ENCODE measurements at places on chromosomes 1 and 21.

- no peak for DNase-seq
Observed at GRCh38 chr1:41792485-41792770, 126.3 kb downstream of the HIVEP3 start.

- no peak for DNase-seq
Observed at GRCh38 chr1:167052389-167052788, 37.8 kb downstream of the GPA33 start.

GRCh38 chr1:115426231-115426771 is 88.3 kb upstream of the NGF start:
- DNase-seq: peak; percentile 16

- DNase-seq: no peak
Observed at GRCh38 chr1:109444346-109444745, 18.1 kb upstream of the PSMA5 start.

DNA sequence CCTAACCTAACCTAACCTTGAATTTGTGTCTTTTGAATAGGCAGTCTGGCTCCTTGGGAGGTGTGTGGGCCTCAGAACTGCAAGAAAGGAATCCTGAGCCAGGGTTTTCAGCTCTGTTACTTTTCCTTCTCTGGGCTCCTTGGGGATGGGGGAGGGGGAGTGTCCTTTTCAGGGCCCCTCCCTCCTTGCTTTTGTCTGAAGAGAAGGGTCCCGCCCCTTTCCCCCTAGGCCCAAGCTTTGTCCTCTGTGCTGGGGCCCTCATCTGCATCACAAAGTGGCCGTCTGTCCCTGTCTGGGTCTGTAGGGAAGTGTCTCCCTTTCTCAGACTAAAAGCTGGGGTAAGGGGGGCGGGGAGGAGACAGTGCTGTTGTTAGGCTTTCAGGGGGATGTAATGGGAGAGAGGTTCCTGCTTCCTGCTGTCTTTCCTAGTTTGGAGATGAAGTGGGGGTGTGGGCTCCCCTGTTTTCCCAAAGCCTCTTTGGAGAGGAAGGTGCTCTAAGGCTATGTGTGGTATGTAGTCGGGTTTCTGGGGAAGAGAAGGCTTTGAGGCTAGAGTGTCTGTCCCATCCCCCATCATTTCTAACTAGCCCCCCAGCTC is 3.1 kb downstream of the AGO1 start:
- no peak for DNase-seq

- no peak for DNase-seq
Observed at GRCh38 chr1:201450721-201451291, 18.2 kb downstream of the PHLDA3 start.

DNA sequence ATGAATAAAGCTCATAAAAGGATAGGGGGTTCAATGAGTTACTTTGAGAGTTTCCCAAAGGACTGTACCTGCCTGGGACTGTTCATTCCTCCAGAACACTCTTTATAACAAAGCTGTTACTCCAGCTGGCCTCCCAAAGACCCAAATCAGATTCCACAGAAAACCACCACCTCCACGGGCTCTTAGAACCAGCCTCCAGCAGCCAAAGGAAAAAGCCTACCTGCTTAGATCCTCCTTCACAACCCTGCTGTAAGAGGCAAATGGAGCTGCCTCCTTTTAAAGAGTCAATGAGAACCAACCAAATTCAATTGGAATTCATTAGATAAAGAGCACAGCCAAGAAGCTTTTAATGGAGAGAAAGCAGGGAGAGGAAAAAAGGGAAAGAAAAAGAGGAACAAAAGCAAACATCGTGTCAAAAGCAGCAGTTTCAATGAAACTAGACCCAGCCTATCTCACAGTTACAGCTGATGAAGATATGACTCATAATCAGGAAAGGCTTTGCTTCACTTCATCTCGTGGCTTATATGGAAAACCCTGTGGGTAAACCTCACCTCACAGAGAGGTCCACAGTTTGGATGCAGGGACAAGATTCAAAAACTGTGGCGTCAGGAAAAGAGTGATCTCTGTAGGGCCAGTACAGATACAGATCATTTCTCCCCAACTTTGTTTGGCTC is 27.8 kb upstream of the FMO4 start:
- no peak for DNase-seq

DNA sequence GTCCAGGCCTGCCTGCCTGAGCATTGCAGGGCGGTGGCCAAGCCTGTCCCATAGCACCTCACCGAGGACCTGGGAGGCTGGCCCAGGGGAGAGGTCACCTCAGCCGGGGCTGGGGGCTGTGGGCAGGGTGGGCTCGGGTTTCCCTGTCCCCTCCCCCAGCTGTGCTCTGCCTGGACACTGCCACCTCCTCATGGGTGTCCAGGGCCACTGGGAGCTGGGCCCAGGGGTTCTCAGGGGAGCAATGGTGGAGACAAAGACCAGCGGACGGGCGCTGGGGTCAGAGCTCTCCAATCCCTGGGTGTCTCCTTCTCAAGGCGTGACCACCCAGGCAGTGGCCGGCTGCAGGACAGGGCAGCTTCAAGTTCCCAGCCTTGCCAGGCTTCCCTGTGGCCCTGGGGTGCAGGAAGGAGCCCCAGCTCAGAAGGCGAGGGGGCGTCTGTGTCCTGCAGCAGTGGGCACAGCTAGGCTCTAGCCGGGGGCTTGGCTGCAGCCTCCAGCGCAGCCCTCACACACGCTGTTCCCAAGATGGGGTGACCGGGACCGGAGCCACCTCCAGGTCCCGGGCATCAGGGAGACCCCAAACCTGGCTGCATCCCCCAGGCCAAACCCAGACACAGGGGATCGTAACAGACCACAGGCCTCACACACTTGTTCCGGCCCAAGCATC is 29.0 kb downstream of the TP73 start:
- DNase-seq: no peak

DNA sequence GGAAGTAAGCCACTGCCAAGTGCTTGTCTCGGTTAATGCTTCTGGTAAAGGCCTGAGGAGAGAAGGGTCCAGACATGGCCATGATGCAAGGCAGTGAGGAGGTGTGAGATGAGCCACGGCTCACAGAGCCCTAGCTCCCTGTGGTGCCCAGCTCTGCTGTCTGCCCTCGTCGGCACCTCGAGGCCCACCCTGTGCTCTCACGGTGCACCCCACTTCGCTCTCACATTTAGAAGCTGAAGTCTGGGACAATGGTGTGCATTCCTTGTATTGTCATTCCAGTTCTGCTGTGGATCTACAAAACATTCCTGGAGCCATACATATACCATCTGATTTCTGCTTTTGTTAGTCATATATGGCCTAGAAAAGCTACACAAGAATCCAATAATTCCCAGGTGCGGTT is 3.3 kb downstream of the NCF2 start:
- no peak for DNase-seq

DNA sequence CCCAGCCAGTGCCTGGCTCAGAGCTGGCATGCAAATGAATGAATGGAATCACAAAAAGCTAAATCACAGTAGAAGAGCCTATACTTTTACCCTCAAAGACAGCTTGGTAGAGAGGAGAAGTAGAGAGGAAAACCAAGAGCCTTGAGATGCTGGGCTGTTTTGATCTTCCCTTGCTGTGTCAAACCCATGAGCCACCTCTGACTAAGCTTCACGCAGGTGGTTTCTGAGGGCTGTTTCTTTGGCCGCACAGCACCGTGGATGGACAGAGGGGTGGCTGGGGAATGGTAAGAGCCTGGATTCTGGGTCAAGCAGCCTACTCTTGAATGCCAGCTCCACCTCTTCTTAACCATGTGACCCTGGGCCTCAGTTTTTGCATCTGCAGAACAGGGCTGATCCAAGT is 18.6 kb downstream of the ABCG1 start:
- no peak for DNase-seq

DNA sequence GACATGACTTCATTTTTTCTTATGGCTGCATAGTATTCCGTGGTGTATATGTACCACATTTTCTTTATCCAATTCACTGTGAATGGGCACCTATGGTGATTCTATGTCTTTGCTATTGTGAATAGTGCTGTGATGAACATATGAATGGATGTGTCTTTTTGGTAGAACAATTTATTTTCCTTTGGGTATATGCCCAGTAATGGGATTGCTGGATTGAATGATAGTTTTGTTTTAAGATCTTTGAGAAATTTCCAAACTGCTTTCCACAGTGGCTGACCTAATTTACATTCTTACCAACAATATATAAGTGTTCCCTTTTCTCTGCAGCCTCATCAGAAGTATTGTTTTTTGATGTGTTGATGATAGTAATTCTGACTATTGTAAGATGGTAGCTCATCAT is 361.7 kb upstream of the SGIP1 start:
- no peak for DNase-seq

GRCh38 chr1:10594595-10595223 is 120.0 kb downstream of the PEX14 start:
- DNase-seq: no peak

DNA sequence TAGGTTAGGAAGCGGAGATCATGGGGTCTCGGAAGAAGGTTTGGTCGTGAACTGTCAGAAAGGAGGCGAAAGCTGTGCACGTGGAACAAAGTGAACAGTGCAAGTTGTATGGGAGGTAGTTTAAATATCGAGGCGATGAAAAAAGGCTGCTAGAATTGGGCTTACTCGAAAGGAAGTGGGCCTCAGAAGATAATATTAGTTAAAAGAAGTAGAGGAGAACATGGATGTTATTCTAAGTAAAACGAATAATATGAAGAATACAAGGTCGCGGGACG is 571 bp downstream of the WDR3 start:
- no peak for DNase-seq

DNA sequence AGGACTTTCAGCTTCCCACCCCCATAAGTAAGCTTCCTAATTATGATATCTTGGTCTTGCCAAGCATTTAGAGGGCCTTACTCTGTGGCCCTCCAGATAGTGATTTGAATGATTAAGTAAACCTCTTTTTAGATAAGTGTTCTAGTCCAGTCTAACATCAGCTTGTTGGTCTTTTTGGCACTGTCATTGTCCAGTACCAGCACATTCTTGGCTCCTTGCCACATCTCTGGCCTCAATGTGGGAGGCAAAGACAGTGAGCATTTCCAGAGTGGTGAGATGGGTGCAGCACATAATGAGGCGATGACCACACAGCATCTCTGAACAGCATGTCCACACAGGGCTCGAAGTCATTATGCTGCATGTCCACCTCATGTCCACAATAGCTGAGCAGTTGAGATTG is 6.1 kb downstream of the CAPZA1 start:
- DNase-seq: no peak

DNA sequence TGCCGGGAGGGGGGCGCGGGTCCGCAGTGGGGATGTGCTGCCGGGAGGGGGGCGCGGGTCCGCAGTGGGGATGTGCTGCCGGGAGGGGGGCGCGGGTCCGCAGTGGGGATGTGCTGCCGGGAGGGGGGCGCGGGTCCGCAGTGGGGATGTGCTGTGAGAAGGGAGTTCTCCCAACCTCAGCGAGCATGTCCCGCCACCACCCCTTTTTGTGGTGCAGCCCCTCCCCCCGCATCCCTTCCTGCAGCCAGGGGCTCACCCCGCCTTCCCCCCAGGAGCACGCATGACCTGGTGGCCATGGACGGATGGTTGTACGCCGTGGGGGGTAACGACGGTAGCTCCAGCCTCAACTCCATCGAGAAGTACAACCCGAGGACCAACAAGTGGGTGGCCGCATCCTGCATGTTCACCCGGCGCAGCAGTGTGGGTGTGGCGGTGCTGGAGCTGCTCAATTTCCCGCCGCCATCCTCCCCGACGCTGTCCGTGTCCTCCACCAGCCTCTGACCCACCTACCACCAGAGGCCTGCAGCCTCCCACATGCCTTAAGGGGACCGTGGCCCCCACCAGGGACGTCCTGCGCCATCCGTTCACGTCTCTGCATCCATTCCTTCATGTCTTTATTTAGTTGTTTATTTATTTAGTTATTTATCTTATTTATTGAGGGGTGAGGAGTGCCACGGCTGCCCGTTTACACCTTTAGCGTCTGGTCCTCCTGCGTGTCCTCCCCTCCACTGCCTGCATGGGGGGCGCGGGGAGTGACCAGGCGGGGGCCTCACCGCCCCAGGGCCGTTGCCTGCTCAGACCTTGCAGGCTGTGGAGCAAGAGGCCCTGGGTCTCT is 1.4 kb upstream of the PLEKHN1 start:
- DNase-seq: no peak

- DNase-seq: no peak
Observed at GRCh38 chr1:76892675-76893074, 25.4 kb downstream of the ST6GALNAC5 start.

- DNase-seq: no peak
Observed at GRCh38 chr1:177210071-177210470, 39.3 kb downstream of the BRINP2 start.

DNA sequence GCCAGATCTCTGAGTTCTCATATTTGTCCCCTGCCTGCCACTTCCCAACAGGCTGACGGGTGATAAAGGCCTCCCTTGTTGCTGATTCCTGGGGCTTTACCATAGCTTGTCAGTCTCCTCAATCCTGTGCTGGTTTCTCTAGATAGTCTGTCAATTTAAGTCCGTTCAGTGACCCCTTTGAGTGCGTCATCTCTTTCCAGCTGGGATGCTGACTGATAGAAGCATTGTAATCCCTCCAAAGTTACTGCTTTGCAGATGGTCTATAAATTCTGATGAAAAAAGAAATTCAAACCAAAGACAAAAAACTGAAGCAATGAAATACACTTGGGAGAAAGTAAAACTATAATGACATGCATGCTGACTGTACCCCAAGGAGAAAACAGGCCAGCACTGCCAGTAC is 28.3 kb downstream of the RHOU start:
- DNase-seq: no peak

DNA sequence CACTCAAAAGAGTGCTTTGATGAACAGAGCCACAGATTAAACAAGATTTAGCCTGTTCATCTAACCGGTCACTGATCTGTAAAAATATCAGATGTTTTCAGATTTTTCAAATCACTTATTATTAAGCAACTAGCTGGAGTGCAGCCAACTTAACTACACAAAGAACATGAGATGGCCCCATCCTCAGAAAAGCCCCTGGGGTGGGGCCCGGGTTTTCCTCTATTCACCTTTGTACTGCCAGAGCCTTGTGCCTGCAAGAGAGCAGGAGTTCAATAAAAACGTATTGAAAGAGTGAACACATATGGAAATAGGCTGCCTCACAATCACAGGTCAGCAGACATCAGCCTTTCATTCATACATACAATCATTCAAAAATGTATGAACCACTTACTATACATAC is 516.1 kb downstream of the OMA1 start:
- DNase-seq: no peak

GRCh38 chr1:33842348-33842747 is 21.5 kb upstream of the HMGB4 start:
- no peak for DNase-seq

GRCh38 chr1:36557041-36558000 is 74.6 kb upstream of the CSF3R start:
- no peak for DNase-seq

DNA sequence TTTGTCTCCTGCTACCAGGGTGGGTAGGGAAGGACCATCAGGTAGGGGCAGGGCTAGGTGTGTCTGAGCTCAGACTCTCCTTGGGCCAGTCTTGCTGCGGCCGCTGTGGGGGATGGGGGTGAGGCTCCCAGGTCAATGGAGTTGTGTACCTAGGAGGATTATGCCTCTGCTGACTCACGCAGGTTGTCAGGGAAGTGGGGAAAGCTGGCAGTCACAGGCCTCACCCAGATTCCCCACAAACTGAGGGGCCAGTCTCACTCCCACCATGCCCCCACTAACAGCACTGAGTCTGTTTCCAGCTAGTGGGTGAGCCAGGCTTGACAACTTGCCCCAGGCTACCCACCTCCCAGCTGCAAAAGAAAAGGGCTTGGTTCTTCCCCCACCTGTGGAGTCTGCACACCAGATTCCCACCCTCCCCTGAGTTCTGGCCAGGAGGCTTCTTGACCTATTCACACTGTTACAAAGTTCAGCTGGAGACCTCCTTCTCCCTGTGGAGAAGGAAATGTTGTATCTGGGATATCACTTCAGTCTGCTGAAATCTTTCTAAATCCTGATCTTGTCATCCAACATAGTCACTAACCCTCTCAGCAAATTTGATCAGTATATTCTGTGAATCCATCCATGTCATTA is 69.2 kb upstream of the GJA8 start:
- DNase-seq: peak; percentile 77

Measured in LoVo (cell line).